ENCODE measurements at places on chromosomes 6 and 20.
A peak's percentile ranks its signal among the peaks of the same experiment; 100 is the strongest.

DNA sequence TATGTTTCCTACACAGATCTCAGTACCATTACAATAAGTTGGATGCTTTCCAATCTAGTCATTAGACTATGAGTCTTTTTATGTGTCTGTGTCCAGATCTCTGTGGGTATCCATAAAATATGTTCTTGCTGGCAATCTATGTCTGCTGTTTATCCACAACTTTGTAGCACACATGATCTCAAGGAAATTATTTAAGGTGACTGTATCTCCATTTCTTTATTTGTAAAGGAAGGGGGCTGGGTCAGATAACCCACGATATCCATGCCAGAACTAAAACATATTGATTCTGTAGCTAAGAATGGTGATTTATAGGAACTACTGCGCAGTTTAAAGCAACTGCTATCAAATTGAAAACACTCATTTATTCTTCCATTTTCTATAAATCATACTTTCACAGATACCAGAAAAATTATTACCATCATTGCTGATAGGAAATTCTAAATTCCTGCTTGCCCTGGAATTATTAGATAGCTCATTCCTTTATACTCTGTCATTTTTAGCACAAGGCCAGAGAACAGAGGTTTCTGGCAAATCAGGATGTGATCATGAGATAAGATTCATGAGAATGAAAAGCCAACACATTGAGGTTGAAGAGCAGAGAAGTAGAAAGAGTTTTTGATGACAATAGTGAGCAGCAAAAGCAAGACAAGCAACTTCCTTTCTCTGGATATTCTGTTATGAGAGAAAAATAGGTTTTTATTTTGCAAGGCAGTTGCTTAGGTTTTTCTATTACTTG lies 851.4 kb upstream of the CITED2 start:
- no peak for DNase-seq

GRCh38 chr6:42766163-42766670 lies 15.6 kb upstream of the BICRAL start:
- DNase-seq: no peak

- no peak for DNase-seq
These were observed 74.9 kb downstream of the NCOA3 start for GRCh38 chr20:47576516-47577033.

GRCh38 chr6:111462770-111463391 lies 20.1 kb downstream of the REV3L start:
- no peak for DNase-seq

GRCh38 chr20:58378704-58379103 lies 10.3 kb upstream of the VAPB start:
- DNase-seq: no peak

GRCh38 chr20:48025051-48025515 lies 239.8 kb upstream of the SULF2 start:
- DNase-seq: no peak

DNA sequence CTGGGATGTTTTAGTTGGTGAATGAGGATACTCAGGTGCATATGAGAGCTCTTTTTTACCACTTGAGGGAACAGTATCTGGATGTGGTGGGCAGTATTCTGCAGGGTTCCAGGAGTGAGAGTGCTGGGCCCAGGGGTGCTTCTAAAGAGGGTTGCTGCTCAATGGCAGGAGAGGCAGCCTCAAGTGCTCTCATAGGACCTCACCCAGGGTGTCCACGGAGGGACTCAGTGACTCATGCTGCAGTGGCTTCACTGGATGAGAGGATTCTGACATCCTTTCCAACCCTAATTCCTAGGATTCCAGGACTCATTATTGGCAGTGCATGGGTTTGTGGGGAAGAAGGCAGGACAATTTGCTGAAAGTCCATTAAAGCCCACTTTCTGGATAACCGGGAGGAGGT lies 176.6 kb upstream of the FERMT1 start:
- no peak for DNase-seq

DNA sequence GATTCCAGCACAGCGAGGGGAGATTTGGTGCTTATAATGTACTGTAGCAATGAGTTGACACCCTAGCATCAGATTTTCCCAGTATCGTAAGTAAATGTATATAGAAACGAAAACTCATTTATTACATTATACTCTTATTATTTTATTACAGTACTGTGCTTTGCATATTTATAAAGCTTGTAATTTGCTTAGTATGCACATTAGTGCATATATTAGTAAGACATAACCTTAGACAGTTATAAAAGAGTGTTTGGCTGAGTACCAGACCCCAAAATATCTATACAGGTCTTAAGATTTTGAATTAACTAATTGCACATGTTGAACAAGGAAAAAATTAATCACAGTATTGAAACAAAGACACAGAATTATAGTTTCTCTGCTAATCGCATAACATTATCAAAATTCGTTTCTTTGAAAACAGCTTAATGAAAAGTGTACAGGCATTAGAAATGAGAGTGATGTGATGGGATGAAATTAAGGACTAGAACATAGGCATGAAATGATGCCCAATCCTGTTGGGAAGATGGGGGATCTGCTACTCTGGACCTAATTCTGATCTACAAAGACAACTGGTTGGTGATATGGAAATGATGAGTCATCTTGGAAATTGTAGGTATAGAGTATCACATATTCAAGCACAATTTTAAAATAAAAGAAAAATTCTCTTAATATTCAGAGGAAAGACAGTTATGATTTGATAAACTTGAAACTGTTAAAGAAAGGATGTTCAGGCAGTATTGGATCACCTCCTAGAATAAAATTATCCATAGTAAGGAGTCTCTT lies 42.8 kb downstream of the STXBP5 start:
- no peak for DNase-seq

DNA sequence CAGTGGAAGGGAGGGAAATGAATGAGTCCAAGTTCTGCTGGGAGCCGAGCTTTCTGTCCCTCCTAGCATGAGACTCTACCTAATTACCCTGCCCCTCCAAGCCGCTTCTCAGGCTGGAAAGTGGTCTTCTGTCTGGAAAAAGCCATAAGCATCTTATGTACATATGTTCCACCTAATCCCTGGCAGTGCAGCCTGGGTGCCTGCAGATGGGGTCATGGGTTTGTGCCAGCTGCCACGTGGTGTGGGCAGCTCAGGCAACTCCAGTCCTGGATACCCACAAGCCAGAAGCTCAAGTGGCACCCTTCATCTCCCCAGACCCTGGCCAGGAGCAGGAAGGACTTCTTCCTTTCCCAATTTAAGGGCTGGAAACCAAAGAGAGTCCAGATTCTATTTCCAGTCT lies 253.1 kb downstream of the LY86 start:
- DNase-seq: no peak

DNA sequence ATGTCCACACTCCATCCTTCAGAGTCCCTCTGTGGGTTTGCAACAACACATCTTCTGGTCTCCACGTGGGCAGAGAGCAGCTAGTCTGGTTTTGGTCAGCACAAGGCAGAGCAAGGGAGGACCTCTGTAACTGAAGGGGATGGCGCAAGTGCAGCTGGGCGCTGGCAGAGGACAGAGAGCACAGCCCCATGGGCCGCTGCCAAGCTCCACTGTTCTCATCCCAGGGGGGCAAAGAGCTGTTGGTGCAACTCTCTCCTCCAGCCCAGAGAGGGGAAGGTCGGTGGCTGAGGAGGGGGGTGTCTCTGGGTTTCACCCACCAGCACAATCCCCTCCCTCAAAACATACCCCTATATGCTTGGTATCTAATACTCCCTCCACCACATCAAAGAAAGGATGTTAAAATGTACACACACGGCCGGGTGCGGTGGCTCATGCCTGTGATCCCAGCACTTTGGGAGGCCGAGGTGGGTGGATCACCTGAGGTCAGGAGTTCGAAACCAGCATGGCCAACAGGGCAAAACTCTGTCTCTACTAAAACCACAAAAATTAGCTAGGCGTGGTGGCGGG lies 9.1 kb downstream of the ATP9A start:
- DNase-seq: no peak

DNA sequence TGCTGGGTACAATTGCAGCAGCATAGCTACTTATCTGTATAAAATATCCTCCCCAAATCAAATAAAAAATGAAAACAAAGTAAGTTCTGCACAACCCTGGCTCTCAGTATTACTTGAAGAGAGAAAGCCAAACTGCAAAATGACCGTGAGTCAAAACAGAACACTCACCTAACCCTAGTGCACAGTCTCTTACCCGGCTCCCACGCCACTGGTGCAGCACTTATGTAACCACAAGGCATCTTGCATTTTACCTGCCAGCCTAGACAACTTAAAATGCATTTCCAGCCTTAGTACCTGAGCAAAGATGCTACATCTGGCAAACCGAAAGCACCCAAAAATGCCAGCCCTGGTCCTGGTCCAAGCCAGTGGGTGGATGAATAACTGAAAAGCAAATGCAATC lies 12.4 kb upstream of the SIRPB1 start:
- no peak for DNase-seq

GRCh38 chr20:36472637-36473090 lies 68.7 kb upstream of the MYL9 start:
- no peak for DNase-seq

DNA sequence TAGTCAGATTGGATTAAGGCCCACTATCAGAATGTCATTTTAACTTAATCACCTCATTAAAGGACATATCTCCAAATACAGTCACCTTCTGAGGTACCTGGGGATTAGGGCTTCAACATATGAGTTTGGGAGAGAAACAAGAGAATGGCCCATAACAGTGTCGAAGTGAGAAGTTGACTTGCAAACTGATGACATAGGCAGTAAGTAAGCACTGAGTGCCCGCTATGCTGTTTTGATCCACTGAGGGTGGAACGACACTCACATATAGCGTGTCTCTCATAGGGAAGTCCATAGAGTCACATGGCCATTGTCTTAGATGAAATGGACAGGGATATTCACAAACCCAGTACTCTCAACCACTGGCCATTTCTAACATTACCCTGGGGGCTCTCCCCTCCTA lies 264.2 kb downstream of the SAMD5 start:
- DNase-seq: no peak

GRCh38 chr20:47020231-47020630 lies 125.6 kb downstream of the EYA2 start:
- DNase-seq: no peak

DNA sequence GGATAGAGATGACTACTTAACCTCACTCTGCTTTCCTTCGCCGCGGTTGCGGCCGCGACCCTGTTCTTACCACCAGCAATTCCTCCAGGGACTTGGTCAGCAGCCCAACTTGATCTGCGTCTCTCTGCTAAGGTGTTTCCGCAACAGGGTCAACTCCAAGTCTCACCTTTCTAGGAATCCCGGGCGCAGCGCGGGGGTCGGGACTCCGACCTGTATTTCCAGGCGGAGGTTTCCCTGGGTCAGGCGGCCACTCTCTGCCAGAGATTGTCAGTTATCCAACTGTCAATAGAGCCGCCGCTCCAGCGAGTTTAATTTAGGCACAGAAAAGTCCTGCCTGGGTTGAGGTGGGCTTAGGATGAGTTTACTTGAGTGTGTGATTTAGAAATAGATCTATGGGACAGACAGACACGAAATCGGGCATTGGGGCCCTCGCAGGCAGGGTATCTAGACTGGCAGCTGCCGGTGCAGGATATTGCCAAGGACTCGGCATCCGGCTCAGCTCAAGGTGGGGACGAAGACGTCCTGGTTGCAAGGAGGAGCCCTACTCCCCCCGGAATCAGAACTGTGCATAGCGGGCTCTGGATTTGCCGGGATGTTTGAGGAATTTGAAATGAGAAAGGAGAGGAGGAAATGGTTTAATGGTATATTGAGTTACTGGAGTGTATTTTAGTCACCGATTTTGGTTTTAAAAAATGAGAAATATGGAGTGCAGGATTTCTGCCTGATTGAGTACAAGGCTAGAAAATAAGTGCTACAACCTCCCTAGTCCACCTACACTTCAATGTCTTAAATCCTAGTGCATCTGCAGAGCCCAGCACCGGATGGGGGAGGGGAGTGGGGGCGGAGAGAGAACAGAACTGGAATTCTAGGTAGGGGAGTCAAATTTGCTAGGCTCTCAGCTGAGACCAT lies 23.7 kb downstream of the POM121L2 start:
- DNase-seq: no peak

- no peak for DNase-seq
These were observed 63.7 kb downstream of the SLC22A23 start for GRCh38 chr6:3392930-3393835.

DNA sequence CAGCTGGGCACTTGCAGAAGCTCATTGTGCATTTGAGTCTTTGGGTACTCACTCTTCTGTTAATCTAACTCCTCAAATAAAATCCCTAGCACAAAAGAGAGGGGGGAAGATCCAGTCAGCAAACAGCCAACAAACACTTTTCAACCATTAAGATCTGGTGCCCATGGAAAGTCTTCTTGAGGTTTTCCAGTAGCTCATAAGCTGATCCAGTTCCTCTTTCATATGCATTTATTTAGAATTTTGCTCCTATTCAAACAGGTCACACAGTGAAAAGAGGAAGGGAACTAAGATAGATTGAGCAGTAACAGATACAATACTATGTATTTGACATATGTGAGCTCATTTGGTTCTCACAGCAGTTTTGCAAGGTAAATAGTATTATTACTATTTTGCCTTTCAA lies 38.6 kb downstream of the HLA-DPB1 start:
- DNase-seq: no peak

- DNase-seq: peak; percentile 79
These were observed at the start of gene ENPP4 for GRCh38 chr6:46129629-46130511. Gene ENPP4, plus strand, starts transcription at chr6:46129989. Its CDS starts 9,595 bp downstream, at chr6:46139584.

DNA sequence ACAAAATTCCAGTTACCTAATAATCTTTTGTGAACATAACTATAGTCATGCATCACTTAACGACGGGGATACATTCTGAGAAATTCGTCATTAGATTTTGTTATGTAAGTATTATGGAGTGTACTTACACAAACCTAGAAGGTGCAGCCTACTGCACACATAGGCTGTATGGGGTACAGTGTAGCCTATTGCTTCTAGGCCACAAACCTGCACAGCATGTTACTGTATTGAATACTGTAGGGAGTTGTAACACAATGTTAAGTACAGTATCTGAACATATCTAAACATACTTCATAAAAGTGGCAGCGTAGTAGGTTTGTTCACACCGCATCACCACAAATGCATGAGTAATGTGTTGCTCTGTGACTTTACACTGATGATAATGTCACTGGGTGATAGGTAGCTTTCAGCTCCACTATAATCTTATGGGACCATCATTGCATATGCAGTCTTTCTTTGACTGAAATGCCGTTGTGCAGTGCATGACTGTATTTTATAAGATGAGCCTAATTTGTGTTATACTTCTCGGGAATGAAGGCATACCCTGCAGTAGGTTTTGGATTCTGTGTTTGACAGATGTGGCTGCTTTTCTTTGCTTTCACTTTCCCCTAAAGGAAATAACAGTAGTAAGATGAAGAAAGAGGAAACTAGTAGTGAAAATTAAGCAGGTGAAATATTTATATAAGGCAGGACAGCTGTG lies 365.6 kb downstream of the FARS2 start:
- no peak for DNase-seq

DNA sequence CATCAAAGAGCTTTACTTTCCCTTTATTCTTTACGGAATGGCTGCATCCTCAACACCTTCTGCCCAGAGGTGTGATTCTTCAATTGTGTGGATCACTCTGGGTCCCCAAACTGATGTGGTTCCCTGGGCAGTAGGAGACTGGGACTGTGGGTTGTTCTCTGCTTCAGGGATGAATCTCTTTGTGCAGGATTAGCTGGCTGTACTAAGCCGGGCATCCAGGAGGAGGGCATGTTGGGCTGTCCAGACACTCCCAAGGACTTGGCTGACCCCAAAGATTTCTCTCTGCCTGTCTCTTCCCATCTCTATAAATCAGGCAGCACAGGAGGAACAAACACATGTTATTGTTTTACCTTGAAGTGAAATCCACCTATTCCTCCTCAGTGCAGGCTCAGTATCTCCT lies 15.3 kb downstream of the FARS2 start:
- no peak for DNase-seq

GRCh38 chr6:30485236-30485635 lies 4.1 kb upstream of the HLA-E start:
- DNase-seq: no peak

GRCh38 chr6:100379386-100379785 lies 85.3 kb downstream of the SIM1 start:
- no peak for DNase-seq
